Cortex of kidney (tissue), 1 donor: ENCODE measurements at places on chromosomes 7 and 10.

- DNase-seq = no peak
These were observed 238.8 kb downstream of the ZEB1 start for GRCh38 chr10:31557854-31558253.

DNA sequence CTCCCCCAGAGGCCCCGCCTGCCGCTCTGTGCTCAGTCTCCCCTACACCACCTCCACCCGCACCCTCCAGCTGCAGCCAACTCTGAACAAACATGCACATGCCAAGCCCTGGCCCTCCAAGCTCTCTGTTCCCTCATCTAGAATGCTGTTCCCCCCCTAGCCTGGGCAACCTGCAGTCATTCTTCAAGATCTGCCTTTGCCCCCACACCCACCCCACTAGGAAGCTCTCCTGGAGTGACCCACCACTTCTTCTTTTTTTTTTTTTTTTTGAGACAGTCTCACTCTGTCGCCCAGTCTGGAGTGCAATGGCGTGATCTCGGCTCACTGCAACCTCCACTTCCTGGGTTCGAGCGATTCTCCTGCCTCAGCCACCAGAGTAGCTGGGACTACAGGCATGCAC is 13.7 kb downstream of the MYL10 start:
- DNase-seq = no peak

- DNase-seq = no peak
These were observed 231.8 kb downstream of the WDR37 start for GRCh38 chr10:1287971-1288401.

DNA sequence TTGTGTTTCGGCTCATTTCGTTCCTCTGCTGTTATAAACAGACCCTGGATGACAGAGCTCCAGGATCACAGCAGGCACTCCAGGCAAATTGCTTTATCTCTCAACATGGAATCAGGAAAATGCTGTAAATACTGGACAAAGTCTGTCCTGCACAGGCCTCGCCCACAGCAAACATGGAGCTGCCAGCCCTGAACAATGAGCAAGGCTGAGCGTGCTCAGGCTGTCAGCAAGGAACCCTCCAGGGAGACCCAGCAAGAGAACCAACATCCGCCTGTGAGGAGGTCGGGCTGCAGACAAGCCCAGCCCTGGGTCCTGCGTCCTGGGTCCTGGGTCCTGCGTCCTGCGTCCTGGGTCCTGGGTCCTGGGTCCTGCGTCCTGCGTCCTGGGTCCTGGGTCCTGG is 180.8 kb downstream of the PTPRN2 start:
- DNase-seq = no peak

- no peak for DNase-seq
These were observed 234.7 kb downstream of the CREB5 start for GRCh38 chr7:28647076-28647421.

DNA sequence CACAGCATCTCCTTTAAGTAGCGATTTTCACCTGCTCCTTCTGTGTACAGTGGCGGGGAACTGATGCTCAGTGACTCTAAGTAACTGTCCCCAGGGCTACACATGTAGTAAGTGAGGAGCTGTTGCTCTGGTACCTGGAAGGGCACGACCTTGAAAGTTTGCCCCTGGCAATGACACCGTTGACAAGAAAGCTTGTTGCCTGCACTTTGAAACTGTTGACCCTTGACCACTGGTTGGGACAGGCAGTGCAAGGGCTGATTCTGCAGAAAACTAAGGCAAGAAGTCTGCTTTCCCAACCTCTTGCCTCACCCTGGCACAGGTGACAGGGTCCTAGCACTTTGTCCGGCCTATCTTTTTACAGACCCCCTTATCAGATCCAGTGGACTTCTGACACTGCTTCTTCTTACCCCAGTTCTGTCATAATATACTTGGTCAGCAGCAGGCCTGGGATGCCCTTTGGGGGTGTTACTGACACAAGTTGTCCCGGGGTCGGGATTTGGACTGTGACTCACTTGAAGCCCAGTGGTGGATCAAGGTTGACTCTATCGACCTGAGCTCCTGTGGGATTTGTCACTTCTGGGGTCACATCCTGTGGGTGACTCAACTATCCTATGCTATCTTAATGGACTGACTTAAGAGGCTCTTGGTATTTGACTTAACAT is 5.8 kb downstream of the ACSL5 start:
- DNase-seq = no peak

DNA sequence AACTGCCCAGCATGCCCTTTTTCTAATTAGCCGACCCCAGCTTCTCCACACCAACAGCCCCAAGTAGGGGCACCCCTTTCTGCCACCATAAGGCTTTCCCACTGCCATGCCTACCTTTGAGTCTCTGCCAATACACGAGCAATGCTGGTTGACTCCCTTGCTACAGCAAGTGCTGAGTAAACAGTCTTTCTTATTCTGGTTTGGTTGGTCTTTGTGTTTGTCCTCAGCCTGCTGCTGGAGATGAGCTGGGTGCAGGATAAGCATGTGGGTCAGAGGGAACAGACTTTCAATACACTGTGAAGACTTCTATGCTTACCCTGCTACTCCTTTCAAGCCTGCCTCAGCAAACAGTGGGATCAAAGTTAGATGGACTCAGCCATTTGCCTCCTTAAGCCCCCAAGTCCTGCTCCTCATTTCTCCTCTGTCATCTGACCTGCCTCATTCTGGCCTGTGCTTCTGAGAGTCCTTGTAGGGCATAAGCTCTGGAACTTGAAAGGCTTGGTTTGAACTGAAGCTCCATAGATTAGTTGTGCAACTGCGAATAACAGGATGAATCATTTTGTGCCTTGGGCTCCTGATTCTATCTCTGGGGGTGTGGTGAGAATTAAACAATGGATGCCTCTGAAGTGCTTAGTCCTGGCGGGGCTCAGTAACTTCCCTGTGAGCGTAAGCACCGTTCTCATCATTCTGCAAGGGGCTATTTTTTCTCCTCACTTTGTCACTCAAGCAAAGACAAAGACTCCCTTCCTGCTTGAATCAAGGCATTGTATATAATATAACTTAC is 533.8 kb upstream of the DPP6 start:
- no peak for DNase-seq

- DNase-seq = no peak
These were observed 10.7 kb upstream of the FAM13C start for GRCh38 chr10:59373071-59373470.

- no peak for DNase-seq
These were observed 15.2 kb downstream of the DMBT1 start for GRCh38 chr10:122575776-122576175.

DNA sequence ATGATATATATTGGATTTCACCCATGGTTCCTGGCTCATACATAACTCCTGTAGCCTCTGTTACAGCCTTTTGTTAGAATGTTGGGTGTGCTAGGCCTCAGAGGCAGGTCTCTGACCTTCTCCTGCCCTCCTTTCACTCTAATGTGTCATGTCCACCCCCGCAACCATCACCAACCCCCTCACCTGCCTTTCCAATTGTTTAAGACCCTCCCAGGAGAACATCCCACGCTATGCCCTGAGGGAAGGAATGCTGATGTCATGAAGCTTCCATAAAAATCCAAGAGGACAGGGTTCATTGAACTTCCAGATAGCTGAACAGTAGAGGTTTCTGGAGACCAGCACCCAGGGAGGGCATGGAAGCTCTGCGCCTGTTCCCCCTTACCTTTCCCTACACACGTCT is 30.8 kb upstream of the C10orf67 start:
- no peak for DNase-seq
